ENCODE measurements at places on chromosomes 3 and 15.
A peak's percentile ranks its signal among the peaks of the same experiment; 100 is the strongest.

GRCh38 chr15:92914103-92914499 lies 14.0 kb downstream of the CHD2 start:
- no peak for DNase-seq

GRCh38 chr15:56765251-56765650 lies 31.9 kb upstream of the ZNF280D start:
- DNase-seq, result no peak

GRCh38 chr15:89998141-89998661 lies 2.9 kb upstream of the ZNF710 start:
- peak; percentile 58 for DNase-seq

GRCh38 chr15:79900087-79900486 lies 3.3 kb upstream of the MTHFS start:
- peak; percentile 90 for DNase-seq

DNA sequence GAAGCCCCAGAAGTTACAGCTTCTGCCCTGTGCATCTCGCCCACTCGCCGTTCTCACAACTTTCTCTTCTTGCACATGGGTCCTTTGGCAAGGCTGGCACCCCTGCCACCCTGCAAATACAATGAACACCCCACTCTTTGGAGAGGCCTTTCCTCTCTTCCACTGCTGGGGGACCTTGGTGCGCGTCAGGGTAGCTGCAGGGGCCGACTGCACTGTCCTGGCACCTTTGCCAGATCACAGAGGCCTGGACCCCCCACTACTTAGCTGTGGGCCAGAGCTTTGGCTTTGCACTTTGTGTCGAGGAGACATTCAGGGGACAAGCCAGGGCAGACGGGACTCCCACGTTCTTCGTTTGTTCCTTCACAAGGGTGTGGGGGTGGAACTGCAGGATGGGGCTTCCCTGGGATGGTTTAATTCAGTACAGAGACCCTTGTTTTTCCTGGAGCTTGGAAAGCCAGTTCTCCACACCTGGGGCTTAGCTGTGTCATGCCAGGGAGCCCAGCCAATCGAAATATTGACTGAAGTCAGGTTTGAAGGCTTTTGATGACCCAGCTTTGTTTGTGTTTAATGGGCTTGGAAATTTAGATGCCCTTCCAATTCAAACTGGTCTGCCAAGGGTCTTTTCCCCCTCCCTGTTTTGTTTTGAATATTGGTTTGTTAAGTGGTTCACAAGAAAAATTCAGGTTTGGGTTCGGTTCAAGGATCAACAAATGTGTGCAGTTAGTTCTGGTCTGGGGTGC lies 256.1 kb upstream of the TLE3 start:
- DNase-seq, result no peak

DNA sequence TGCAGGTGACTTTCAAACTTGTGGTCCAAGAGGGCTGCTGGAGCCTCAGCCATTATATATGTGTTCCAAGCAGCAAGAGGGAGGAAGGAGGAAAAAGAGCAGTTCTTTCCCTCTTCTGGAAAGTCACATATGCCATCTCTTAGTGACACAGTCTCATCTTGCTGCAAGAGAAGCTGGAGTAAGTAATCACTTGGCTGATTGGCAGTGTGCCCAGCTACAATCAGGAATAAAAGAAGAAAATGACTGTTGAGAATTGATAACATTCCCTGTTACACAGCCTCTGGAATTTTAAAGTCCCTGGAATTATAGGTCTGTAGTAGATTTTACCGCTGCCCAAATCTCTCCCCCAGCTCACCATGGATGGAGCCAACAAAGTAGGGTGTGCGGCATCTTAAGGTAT lies 31.4 kb upstream of the LYZL4 start:
- no peak for DNase-seq

DNA sequence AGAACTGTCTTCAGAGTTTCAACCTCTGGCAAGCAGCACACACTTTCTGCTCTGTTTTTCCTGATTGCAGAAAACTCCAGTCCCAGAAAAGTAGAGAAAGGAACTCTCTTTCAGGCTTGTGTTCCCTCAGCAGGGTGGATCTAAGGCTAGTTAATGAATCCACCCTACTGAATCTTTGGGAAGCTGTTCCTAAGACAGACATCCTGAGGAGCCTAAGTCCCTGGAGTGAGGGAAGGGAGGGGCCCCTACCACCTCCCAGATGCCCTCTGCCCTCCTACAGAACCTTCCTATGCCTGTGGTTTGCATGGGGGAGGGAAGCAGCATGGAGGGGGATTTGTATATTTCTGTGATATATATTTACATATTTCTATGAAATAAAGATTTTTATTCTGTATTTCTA lies 124.4 kb downstream of the ANO10 start:
- no peak for DNase-seq

DNA sequence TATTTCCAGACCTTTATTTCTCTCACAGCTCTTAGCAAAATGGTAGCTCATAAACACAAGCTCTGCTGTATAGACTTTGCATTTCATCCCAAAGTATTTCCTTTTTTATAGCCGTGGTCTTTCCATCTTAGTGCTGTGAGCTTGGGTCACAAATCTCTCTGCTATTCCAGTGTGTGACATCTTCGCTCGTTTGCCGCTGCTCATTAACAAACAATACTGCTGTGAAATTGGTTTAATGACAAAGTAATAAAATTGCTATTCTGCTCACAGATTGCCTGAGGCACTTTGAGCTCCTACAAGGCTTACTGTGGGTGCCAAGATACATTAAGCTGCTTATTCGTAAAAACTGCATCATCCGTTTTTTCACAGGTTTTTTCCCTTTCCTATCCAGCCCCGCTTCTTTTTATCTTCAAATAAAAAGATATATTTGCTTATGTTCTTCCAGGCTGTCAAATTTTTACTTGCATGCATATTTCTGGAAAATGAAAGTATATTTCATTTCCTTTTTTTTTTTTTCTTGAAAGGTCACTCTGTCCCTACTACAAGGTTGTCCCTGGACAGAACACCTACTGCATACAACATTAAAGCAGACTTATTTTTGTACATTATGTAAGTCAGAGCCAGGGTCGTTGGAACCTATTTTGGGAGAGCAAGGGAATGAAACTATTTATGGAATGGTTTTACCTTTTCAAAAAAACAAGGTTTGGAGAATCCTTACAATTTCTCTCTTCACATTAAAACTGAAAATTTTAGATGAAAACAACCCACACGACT lies 174.5 kb downstream of the MEIS2 start:
- DNase-seq, result no peak

DNA sequence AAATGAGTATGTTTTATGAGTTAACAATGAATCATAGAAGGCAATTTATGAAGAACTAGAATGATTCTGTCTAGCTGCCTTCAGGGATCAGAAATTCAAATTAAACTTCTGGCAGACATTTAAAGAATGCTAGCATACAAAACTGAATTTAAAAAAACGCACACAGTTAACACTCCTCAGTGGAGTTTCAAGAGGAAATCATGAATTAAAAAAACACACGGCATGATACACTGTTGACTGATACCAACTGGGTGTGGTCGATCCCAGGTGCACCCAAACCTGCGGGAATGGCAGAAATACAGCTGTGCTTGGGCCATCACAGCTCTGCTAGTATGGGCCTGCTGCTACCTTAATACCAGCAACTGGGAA lies 526.0 kb downstream of the FOXP1 start:
- no peak for DNase-seq

DNA sequence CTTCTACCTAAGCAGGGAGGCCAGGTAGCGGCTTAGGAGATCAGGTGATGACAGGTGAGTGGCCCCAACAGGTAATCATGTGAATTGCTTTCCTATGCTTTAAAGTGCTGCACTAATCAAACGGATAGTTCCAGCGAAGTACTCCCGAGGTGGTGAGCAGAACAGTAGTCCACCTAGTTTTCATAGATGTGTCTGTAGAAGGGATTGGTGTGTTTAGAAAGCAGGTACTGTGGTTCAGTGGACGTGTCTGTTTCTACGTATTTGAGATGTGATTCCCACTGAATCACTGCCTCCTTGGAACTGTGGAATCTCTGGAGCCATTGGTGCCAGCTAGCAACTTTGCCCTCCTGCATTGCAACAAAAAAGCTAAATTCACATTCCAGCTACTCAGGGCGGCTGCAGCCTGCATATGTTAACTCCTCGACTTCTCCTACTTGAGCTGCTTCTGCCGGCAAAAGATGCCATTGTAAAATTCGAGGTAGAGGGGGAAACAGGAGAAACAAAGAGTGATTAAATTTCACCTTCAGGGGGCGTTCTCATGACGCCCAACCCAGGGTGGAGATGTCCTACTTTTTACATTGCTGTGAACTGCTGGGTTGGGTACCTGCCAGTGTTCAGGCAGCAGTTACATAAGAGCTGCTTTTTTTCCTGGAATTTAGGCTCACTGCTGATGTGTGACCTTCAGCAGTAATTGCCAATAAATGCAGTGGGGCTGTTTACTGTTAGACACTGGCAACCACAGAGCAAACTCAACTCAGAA lies 227.3 kb downstream of the ITPR1 start:
- DNase-seq, result no peak

- DNase-seq, result no peak
These were observed 113.6 kb downstream of the ADAMTS9 start for GRCh38 chr3:64574194-64574593.

DNA sequence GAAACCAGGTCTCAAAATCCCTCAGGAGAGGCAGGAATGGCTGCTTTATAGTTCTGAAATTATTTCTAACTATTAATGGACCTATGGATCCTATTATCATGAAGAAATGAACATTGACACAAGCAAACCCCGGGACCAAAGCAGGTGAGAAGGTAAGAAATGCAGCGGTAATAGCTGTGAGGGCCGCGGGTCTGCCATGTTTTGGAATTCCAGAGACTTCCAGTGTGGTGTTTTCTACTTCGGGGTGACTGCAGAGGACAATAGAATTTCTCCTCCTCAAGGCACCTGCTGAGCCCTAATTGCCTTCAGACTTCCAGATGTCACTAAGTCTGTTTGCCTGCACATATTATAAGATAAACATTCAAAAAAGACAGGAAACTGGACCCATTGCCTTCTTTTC lies 437.4 kb downstream of the GABRG3 start:
- DNase-seq, result no peak

GRCh38 chr3:58254144-58254543 lies 16.6 kb downstream of the ABHD6 start:
- DNase-seq, result no peak

GRCh38 chr15:33580526-33580925 lies 269.8 kb downstream of the RYR3 start:
- DNase-seq, result no peak

- DNase-seq, result no peak
These were observed 500.9 kb upstream of the MDFIC2 start for GRCh38 chr3:70813311-70813710.

DNA sequence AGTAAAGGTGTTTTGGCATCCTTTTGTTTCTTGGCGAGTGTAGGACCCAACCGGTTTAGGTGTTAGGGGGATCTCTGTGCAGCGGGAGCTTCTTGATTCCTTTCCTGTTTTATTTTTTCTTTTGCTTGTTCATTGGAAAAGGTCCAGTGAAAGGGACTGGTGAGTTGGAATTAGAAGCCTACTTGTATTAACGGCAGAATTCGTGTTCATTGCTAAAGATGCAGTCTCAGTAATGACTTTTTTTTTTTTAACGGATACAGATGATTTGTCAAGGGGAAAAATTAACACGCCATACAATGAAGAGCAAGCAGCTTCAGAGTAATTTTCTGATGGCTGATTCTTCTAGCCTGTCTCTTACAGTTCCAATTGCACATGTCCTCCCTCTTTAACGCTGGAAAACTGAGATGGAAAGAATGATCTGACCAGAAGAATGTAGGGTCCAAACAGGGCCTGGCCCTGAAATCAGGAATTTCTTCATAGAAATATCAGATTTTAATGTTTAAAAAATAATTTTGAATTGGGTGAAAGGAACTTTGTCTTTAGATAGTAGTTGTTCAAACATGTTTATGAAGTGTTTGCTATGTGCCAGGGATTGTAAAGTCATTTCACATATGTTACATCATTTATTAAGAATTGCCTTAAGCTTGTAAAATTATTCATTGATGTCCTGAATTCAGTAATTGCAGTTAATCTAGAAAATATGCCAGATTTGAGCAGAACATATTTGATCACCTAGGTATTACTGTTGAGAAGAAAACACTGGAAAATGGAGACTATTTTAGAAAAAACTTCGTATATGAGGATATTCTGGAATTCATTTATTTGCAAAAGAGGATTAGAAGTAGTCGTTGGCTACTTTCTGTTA lies 1.4 kb downstream of the MAPK6 start:
- DNase-seq, result no peak

All from CD14-positive monocyte (primary cell).